NCI-H1930 (cell line): ENCODE measurements at places on chromosomes 1 and 21.

GRCh38 chr1:99662539-99663080, 16.7 kb downstream of the PALMD start:
- DNase-seq, result no peak

DNA sequence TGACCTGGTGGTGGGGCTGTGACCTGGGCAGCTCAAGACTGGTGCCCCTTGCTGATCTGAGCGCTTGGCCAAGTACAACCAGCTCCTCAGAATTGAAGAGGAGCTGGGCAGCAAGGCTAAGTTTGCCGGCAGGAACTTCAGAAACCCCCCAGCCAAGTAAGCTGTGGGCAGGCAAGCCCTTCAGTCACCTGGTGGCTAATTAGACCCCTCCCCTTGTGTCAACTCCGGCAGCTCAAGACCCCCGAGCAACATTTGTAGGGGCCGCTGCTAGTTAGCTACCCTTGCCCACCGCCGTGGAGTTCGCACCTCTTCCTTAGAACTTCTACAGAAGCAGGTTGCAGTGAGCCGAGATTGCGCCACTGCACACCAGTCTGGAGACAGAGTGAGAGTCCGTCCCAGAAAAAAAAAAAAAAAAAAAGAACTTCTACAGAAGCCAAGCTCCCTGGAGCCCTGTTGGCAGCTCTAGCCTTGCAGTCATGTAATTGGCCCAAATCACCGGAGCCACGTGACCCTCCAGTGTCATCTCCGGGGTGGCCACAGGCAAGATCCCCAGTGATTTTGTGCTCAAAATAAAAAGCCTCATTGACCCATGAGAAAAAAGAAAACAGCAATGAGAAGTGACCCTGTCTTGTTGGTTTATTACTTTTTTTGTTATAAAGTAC, 39.3 kb upstream of the LGALS8 start:
- no peak for DNase-seq

DNA sequence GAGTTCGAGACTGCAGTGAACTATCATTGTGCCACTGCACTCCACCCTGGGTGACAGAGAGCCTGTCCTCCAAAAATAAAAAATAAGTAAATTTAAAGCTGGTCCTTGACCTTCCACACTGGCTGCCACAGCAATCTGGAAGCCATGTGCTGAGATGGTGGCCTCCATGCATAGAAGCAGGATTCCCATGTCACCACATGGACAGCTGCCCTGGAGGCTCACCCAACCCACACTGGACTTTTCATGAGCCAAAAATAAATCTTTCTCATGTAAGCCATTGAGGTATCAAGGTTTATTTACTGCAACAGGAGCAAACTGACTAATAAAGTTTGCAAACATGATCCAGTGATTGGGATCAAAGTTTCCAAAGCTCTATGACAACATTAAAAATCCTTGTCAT, 88.5 kb downstream of the SETD4 start:
- DNase-seq, result no peak

GRCh38 chr1:230124186-230125128, 57.4 kb downstream of the GALNT2 start:
- no peak for DNase-seq

DNA sequence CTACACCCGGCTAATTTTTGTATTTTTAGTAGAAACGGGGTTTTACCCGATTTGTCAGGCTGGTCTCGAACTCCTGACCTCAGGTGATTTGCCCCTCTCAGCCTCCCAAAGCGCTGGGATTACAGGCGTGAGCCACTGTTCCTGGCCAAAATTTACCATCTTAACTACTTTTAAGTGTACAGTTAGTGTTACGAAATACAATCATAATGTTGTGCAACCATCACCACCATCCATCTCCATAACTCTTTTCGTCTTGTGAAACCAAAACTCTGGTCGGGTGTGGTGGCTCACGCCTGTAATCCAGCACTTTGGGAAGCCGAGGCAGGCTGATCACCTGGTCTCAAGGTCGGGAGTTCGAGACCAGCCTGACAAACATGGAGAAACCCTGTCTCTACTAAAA, 14.1 kb upstream of the ZBTB40 start:
- DNase-seq, result no peak

- DNase-seq, result no peak
Measured at GRCh38 chr1:180280617-180281016, 50.6 kb downstream of the LHX4 start.

GRCh38 chr1:88890791-88891317, 513 bp downstream of the GTF2B start:
- no peak for DNase-seq

- DNase-seq, result no peak
Measured at GRCh38 chr21:46317710-46318463, 5.8 kb downstream of the C21orf58 start.

DNA sequence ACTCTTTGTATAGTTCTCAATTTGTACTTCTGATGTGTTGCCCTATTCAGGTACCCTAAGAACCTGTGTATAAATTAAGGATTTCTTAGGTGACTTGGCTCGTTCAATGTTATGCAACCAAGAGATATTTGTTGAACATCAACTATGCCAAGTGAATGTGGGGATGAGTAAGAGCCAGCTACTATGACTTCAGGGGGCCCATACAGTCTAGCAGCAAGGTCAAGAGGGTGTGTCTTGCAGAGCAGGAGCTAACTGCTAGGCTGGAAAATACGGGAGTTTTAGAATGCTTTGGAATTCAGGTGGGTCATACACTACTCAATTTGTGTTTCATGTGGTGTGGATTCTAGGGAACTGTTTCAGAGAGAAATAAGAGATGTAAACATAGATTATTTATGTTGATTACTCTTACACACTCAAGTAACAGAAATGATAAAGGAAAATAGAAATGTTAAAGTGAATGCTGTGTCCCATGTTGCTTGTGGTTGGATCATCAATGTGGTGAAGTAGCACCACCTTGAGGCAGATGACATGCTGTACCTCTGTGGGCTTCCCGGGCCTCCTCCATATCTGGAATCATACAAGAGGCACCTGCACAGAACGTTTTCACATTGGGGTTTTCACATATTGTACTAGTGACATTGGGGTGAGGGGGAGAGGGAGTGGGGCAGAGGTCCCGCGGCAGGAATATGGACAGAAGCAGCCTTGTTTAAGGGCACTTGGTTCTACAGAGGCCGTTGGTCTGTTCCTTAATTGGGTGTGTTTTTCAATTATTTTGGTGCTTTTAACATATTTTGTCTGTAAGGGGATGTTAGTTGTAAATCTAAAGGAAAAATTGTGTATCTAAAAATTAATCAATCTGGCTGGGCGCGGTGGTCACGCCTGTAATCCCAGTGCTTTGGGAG, 12.4 kb downstream of the ARPC5 start:
- DNase-seq, result no peak

- DNase-seq, result peak; percentile 40
Measured at GRCh38 chr1:24502065-24502708, 449 bp upstream of the RCAN3 start.

- DNase-seq, result no peak
Measured at GRCh38 chr21:21341041-21341440, 342.8 kb downstream of the NCAM2 start.

GRCh38 chr1:56123421-56123820, 455.9 kb downstream of the PLPP3 start:
- no peak for DNase-seq

DNA sequence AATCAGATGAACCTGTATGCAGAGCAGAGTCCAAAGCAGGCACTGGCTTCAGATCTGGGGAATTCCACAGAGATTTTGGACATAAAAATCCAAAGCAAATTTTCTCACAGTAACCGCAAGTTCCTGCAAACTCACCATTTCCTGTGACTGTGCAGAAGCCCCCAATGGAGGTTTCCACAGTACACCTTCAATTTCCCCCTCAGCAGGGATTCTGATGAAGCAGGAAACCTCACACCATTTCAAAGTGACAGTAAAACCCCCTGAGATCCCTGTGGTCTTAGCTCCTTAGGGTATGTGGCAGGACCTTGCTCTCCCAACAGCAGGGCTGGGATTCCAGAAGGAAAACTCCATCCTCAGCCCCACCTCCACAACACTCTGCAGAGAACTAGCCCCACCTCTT, 6.0 kb upstream of the TGFBR3 start:
- DNase-seq, result no peak

- no peak for DNase-seq
Measured at GRCh38 chr1:119564548-119564947, 57.5 kb downstream of the HSD3B1 start.

DNA sequence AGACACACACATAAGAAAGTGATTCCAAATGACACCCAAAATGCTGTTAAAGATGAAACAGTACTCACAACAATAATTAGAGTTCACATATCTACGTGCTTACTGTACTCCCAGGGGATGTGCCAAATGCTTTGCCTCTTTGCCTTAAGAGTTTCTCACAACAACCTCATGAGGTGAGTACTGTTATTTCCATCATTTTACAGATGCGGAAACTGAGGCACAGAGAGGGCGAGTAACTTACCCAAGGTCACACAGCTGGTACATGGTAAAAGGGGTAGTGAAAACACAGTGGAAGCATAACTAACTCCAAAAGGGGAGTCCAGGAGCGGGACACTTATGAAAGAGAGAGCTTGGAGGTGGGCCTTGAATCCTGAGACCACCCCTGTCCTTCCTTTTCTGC, 171.8 kb downstream of the ACTL8 start:
- no peak for DNase-seq

DNA sequence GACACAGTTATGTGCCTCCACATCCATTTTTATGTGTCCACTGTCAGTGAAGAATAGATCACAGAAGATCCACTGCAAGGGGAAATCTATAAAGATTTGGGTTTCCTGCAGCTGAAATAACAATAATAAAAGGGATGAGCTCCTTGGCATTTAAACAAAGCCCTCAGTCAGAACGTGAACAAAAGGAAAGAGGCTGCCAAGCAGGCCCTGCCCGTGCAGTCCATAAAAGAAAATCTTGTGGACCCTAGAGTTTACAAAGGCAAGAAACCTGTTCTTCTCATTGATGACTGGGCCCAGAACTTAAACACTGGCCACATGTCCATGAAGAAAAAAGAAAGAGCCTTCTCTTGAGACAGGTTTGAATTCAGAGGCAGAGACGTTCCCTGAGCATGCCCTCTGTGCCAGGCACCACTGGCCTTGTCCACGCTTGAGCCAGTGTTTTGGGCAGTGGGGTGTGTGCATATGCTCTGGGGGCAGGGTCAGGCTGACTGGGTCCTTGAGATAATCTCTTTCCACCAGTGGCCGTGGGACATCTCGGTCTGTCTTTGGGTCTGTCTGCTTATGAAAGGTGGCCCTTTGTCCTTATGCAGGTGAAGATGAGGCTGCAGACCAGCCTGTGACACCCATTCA, 142.7 kb downstream of the HIVEP3 start:
- no peak for DNase-seq

DNA sequence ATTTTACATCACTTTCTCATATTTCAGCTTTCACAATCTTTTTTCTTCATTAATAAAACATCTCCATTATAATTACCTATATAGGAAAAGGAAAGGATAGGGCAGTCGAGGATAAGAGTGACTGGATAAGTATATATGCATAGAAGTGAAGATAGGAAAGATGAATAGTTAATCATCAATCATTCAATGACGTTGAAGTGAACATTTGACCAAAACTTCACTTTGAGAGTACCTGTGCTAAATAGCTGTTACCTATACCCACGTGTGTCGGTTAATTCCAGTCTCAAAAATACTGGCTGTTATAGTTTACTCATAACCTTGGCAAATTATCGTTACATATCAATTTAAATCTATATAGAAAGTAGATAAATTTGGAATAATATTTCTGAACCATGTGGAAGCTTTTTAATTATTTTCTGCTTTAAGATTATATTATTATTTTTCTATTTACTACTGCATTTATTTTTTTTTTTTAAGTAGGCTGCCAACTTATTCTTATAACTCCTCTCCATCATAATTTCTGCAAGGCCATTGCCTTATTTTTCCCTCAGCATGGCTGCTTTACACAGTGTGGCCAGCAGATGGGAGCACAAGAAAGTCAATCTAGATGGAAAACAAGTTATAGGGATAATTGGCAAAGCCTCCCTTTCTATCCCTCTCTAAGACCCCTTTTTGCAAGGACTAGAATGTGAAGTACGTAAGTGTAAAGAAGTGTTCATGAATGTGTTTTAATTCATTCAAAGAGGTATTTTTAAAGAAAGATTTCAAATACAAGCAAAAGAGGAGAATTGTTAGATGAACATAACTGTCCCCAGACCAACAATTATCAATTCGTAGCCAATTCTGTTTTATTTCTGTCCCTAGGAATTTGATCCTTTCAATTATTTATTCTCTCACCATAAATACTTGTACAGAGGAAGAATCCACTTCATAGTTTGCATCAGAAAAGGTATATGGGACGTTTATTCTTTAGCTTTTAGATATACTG, 290.4 kb downstream of the KCNT2 start:
- no peak for DNase-seq

DNA sequence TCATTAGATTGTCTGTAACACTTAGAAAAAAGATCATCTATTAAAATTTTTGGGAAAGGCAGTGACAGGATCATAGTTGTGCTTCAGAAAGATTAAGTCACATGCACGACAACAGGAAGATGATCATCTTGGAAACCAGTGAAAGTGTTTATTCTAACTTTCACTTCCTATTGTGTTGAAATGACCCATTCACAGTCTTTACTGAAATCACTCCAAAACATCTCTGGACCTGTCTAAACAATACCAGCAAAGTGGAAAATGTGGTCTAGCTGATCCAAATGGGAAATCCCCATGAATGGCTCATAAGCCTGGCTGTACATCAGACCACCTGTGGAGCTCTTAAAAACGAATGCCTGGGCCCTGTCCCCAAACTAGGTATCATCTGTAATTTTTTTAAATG, 111.1 kb upstream of the ETV3 start:
- DNase-seq, result no peak

DNA sequence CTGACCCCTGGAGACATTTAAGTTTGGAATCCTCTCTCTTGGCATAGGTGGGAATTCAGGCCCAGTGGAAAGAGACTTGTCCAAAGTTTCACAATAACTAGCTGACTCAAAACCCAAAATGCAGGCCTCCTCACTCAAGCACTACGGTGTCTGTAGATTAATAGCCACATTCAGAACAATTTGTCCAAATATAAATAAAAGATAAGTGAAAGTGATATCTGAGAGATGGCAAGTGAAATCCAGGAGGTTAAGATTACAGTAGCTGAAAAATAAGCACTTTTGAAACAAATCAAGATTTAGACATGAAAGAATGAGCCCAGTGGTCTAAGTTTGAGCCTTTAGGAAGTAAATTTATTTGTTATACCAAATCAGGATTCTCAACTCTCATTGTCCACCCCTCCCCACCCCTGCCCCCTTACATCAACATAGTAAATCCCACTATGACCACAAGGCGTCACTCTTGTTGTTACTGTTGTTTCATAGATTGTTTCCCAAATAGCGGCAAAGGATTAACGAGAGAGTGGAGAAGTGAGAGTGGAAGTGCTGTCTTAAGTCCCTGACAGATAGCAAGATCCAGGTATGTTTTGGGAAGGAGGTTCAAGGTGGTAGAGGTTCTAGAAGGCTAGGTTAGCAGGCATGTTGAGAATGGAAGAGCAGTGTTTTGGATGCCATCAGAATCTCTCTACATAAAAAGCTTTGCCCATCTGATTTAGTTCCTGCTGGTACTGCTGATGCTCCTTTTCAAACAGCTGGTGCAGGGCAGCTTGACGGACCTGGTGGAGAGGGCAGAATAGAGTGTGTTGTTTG, 7.1 kb upstream of the TPM3 start:
- peak; percentile 43 for DNase-seq

GRCh38 chr1:58879464-58879863, 95.6 kb upstream of the JUN start:
- DNase-seq, result no peak

- DNase-seq, result no peak
Measured at GRCh38 chr1:232137066-232137465, 492.9 kb downstream of the SIPA1L2 start.
